ENCODE measurements at places on chromosomes 6 and 20. TPM values are rescaled to one million over a fixed set of nuclear protein-coding genes. Genes with fewer than 3 reads are reported as not detected.

DNA sequence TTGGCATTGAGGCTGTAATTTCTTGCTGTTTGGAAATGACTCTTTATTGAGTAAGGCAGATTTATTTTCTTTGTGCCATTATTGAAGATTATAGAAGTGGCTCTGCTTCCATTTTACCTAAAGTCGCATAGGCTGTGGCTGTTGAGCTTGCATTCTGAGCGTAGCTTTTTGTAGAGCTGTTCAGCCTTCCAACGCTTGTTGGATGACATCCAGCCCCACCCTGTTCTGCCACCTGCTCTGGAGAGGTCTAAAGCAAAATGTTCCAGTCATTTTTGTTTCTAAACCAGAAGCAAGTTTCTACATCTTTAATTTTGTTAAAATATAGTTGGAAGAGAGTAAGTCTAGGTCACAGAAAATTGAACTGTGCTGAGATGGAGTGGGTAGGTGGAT is 24.4 kb downstream of the UST start:
- H3K4me1 ChIP-seq = no peaks in the 10 kb centered on the region
- no peaks in the 10 kb centered on the region for H3K36me3 ChIP-seq
- DNase-seq = no peak
- no peak overlapping the region for H3K27ac ChIP-seq

GRCh38 chr6:28764014-28764723 is 159.6 kb downstream of the TRIM27 start:
- H3K27ac ChIP-seq = no peak overlapping the region
- no peaks in the 10 kb centered on the region for H3K27me3 ChIP-seq
- no peak for DNase-seq
- H3K4me3 ChIP-seq = no peak overlapping the region
- H3K36me3 ChIP-seq = no peaks in the 10 kb centered on the region

- no peak overlapping the region for H3K27ac ChIP-seq
- H3K4me3 ChIP-seq = no peak overlapping the region
- no peak for DNase-seq
- no peaks in the 10 kb centered on the region for H3K36me3 ChIP-seq
- no peaks in the 10 kb centered on the region for H3K27me3 ChIP-seq
- no peaks in the 10 kb centered on the region for H3K4me1 ChIP-seq
Observed at GRCh38 chr6:128487746-128488145, 32.7 kb downstream of the PTPRK start.

- DNase-seq = peak; percentile 93
- H3K4me1 ChIP-seq = peaks cover 5% of the 10 kb centered on the region
- H3K27ac ChIP-seq = peak within 1 kb of the TSS; percentile 88
- H3K27me3 ChIP-seq = no peaks in the 10 kb centered on the region
- H3K4me3 ChIP-seq = peak within 1 kb of the TSS; percentile 98
- no peaks in the 10 kb centered on the region for H3K36me3 ChIP-seq
Observed at GRCh38 chr6:108074359-108075144, at the start of gene OSTM1. TSS of gene OSTM1 (minus strand) at chr6:108074741. CDS start at chr6:108074651, 90 bp downstream.

Gene OVOL2
- 2.4 TPM for total RNA-seq

Gene SLC22A2
- 0.21 TPM for total RNA-seq

Gene SYNDIG1
- total RNA-seq = 2.8 TPM
